RPMI7951 (cell line): ENCODE measurements at places on chromosomes 12 and 14. TPM values are rescaled to one million over a fixed set of nuclear protein-coding genes. Genes with fewer than 3 reads are reported as not detected.

The RDH16 gene
- total RNA-seq, result 0.29 TPM in 1 of 2 replicates, not detected in the other

The INHBC gene
- total RNA-seq, result not detected in 2 replicates

The DEPDC4 gene
- 2.3 and 4.2 TPM in 2 replicates for total RNA-seq

The CMTM5 gene
- 0.49 and 0.60 TPM in 2 replicates for total RNA-seq

The TAS2R13 gene
- total RNA-seq, result 0.20 and 0.48 TPM in 2 replicates
